M059J (cell line): ENCODE measurements at places on chromosomes 12 and 14. TPM values are rescaled to one million over a fixed set of nuclear protein-coding genes. Genes with fewer than 3 reads are reported as not detected.

- no peak for DNase-seq
These were observed 12.1 kb downstream of the LTBR start for GRCh38 chr12:6396031-6396430.

- DNase-seq = no peak
These were observed 2.8 kb downstream of the GNS start for GRCh38 chr12:64756376-64756775.

GRCh38 chr14:102622262-102622885 is 29.9 kb downstream of the RCOR1 start:
- no peak for DNase-seq

GRCh38 chr12:115354007-115354890 is 670.3 kb upstream of the TBX3 start:
- DNase-seq = peak; percentile 96

DNA sequence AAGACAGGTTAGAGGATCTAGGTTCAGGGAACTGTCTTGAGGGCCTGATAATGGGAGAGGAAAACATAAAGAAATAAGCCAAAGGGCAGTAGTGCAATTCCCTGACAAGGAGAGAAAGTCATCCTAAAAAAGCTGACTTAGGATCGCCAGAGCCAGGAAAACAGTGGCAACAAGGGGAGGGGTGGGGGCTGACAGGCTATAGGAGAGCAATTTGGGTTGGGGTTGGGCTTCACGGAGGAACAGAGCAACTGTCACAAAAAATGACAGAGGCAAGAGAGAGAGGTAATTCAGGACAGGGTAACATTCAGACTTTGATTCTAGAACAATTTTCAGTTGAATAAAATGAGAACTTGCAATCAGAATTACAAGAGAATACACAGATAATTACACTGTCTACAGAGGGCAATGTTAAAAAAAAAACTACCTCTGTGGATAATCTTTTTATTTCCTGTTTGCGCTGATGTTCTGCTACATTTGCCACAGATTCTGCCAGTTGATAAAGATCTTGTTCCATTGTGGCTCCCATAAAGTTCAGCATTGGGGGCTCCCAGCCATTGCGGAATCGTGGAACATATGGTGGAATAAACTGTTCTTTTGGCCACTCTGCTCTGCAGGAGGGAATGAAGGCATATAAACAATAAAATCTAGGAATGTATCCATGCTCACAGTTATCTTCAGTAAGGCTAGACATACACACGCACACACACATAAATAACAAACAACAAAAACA is 138.6 kb downstream of the EPS8 start:
- DNase-seq = no peak

AVPR1A gene
- total RNA-seq = not detected in 2 replicates

- no peak for DNase-seq
These were observed 159.1 kb upstream of the LMNTD1 start for GRCh38 chr12:25712169-25712568.

GPR162 gene
- 2.1 TPM in 1 of 2 replicates, not detected in the other for total RNA-seq

- DNase-seq = no peak
These were observed 113.4 kb upstream of the RESF1 start for GRCh38 chr12:31845613-31846322.

DNA sequence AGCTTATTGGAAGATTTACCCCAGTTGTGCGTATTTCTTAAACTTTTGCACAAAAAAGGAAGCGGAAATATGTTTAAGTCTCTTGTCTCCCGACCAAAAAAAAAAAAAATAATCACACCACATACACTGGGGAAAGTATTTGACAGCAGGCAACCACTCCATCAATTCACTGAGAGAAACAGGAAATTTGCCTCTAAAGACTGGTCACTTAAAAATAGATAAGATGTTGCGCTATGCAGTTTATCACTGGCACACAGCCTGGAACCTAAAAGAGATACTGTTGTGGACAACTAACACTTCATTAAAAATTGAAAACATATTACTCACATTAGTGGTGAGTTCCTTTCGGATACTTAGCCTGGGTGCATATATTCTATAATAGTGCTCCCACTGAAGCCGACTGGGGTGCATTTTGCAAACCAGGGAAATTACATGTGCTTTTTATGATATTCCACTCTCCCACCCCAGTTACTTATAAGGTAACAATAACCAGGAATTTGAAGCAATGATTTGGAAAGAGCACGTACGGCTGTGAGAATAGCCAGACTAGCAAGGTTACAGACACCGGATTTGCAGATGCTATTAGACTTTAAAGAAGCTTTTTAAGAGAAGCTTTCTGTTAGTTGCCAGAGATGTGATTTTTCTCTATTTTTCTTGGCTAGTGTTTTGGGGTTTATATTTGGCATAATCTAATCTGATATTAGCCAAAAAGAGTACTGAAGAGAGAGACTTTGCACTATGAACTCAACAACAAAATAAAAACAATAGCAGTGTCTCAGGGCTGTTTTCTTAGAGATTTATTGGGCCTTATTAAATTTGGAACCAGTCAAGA is 311.5 kb downstream of the NOVA1 start:
- DNase-seq = no peak

DNA sequence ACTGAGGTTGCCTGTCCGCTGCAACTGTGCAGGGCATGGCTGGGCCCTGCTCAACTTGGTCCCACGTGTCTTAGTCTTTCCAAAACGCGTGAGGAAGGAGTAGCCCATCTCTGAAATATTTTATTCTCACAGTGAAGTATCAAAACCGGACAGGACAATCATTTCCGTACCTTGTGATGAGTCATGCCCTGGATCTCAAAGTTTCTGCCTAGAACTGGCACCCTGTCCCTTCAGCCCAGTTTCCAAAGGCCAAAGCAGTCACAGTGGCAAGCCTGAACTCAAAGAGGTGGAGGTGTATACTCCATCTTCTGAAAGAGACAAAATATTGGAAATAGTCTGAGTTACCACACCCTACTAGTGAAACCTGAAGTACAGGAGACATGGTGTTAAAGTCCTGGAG is 28.5 kb upstream of the SRGAP1 start:
- no peak for DNase-seq

SYCP3 gene
- total RNA-seq = 0.76 TPM in 1 of 2 replicates, not detected in the other

DNA sequence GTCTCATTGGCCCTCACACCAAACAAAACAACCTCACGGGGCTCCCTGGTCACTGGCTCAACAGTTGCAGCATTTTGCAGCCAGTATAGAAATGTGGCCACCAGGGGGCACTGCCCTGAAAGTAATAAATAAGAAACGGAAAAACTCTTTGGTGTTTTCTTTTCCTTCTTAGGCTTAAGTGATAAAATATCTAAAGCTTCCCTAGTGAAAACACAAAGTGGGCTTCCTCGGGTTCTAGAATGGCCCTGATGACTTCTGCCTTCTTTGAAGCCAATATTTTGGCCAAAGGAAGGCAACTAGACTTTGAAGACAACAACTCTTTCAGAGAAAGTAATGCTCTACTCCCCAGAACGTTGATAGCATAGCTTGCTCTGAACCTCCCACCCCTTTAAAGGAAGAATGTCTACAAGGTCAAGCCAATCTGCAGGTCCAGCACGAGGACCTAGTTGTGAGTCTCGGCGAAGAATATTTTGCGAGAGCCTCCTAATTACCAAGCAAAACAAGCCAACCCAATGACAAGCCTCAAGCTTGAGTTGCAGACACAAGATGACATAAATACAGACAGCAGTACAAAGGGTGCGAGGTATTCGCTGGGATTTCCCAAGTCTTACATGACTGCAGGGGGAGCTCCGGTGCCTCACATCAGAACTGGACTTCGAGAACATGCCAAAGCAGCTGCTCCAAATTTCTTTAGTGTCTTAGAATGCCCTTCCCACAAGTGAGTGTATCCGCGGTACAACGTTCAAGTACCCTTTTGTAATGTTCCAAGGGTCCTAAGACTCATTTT is 2.6 kb downstream of the ITPK1 start:
- peak; percentile 57 for DNase-seq

ARHGEF40 gene
- total RNA-seq = 12.0 and 24.8 TPM in 2 replicates

DNA sequence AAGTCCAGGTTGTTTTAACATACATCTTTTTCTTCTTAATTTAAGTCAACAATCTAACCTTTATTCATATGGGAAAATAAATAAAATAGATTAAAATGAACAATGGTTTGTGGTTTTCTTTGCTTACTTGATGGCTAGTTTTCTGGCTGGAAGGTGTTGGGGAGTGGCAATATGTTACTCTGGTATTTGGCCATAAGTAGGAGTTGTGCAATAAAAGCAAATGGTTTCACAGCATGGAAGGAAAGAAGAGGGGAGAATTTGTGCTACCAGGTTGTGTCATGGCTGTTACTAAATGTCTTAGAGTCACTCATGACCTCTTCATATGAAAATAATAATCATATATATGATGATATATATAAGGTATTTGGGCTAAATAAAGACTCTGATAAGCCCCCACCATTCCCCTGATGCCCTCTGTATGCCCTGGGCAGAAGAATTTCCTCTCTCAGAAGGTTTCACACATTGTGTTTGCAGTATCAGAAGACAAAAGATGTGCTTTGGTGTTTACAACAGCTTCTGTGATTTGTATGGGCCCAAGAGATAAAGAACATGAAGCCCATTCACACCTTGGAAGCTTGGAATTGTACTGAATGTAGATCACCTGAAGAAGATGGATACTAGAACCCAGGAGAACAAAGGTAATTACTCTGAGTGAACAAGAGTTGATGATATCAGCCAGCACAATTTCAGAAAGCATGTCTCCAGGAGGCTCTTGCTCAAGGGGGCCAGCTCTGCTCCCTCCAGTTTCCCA is 160.9 kb downstream of the ALG10B start:
- no peak for DNase-seq

TRIM9 gene
- 1.3 and 2.0 TPM in 2 replicates for total RNA-seq

CLEC9A gene
- 0.07 TPM in 1 of 2 replicates, not detected in the other for total RNA-seq
